Upper lobe of right lung (tissue), 1 donor: ENCODE measurements at places on chromosomes 4 and X.

DNA sequence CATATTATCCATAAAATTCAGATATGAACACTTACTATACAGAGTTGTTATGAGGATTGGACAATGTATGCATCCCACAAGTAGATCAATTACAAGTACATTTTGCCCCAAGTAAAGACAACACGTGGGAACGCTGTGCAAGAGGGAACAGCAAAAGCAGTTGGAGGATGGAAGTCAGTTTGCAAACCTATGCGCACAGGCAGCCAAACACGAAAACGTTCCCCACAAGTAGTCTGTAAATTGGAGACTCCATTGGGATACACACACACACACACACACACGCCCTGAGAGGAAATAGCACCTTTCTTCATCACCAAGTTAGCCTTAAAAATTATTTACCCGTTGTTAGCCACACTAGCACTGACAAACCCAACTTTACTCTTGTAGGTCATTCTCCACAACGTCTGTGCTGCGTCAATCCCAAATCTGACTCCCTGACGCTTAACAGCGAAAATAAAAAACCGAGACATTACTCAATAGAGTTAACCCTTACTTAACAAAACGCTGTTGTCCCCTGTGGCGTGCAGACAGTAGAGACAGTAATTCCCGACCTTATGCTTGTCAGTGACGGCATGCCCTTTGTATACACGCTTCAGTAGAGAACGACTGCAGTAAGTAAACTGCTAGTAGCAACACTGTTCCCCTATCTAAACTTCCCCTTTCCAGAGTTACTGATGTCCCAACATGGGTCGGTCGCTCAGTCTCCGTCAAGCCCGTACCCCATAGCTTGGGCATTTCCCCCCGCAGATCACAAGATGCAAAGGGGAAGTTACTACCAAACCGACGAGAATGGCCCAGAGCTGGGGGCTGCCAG is 730 bp downstream of the MANBA start:
- no peak for DNase-seq
- no peaks in the 10 kb centered on the region for H3K27me3 ChIP-seq
- H3K36me3 ChIP-seq, result no peaks in the 10 kb centered on the region
- H3K4me3 ChIP-seq, result peak overlapping the region; percentile 93

GRCh38 chrX:135543924-135544323 is 23.5 kb downstream of the INTS6L start:
- DNase-seq, result no peak
- H3K27me3 ChIP-seq, result no peaks in the 10 kb centered on the region
- H3K36me3 ChIP-seq, result no peaks in the 10 kb centered on the region

GRCh38 chr4:168856312-168856711 is 153.7 kb downstream of the CBR4 start:
- no peaks in the 10 kb centered on the region for H3K27me3 ChIP-seq
- H3K27ac ChIP-seq, result no peak overlapping the region
- H3K4me1 ChIP-seq, result peaks cover 41% of the 10 kb centered on the region

DNA sequence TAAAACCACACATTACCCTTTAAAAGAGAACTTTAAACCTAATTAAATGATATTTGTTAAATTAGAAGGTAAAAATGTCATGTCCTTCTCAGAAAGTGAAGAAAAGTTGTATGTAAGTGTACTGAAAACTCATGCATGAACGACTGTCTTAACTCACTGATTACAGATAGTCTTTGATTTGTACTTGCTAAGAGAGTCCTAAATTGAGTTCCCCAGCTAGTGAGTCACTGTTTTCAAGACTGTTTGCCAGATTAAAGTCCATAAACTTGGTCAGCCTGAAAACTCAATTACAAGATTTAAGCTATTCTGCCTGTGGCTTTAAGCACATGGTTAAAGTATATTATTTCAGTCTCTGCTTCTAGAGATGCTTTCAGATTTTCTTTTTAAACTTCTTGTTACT is 124.9 kb upstream of the ZCCHC13 start:
- H3K27ac ChIP-seq, result no peak overlapping the region
- no peak for DNase-seq
- no peaks in the 10 kb centered on the region for H3K27me3 ChIP-seq

- H3K36me3 ChIP-seq, result no peaks in the 10 kb centered on the region
- no peak for DNase-seq
- no peaks in the 10 kb centered on the region for H3K4me1 ChIP-seq
- H3K4me3 ChIP-seq, result no peak overlapping the region
- H3K27ac ChIP-seq, result no peak overlapping the region
- no peaks in the 10 kb centered on the region for H3K27me3 ChIP-seq
Observed at GRCh38 chrX:74511704-74512103, 90.4 kb downstream of the SLC16A2 start.

DNA sequence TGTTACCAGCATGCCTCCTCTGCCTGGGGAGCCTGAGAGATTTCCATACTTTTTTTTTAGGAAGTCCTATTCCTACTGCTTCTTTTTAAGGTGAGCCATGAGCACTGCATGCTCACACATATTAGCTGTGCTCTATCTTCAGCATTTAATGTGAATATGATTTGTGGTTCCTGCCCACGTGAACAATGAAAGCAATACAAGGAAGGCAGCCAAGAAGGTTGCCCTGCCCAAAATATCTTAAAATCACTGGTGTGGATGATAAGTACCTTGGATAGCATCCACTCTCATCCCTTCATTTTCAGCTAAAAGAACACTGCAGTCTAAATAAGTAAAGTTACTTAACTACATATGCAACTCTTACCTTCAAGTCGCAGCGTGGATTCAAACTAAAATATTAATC is 607.5 kb downstream of the PACRGL start:
- no peak overlapping the region for H3K27ac ChIP-seq
- H3K4me1 ChIP-seq, result no peaks in the 10 kb centered on the region
- no peak for DNase-seq
- no peaks in the 10 kb centered on the region for H3K27me3 ChIP-seq

- no peak for DNase-seq
- no peak overlapping the region for H3K4me3 ChIP-seq
- H3K36me3 ChIP-seq, result no peaks in the 10 kb centered on the region
Observed at GRCh38 chrX:100750883-100751282, 19.0 kb upstream of the SYTL4 start.

GRCh38 chr4:26884486-26884988 is 23.9 kb downstream of the STIM2 start:
- H3K4me3 ChIP-seq, result no peak overlapping the region
- H3K36me3 ChIP-seq, result no peaks in the 10 kb centered on the region
- peak overlapping the region; percentile 62 for H3K27ac ChIP-seq
- no peak for DNase-seq
- peaks cover 35% of the 10 kb centered on the region for H3K4me1 ChIP-seq

DNA sequence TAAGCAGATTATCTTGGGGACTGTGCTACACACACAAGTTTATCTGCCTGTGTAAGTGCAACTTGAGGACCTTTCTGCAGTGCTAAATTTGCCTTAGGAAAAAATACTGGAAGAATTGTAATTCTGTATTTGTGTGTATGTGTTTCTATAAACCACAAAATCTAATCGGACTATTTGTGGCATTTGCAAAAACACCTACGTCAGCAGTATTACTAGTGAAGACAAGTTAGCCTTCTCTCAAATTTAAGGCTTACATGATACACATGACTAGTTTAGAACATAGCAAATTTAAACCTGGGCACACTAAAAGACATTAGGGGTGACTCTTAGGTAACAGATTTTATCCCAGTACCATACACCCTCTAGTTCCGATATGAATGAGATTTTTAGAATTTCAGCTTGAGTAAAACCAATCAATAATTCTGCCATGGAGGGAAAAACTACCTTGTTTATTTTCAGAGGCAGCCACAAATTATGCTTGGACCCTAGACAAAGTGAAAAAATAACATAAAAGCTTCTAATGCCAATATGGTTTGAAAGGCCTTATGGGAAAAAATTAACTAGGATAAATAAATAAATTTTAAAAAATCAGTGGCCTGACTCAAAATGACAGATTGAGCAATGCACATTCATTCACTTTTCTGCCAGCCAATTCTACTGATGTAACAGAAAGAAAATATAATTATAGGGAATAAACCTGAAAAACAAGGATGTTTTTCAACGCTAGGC is 176.4 kb downstream of the SNCA start:
- no peaks in the 10 kb centered on the region for H3K36me3 ChIP-seq
- no peak for DNase-seq
- no peaks in the 10 kb centered on the region for H3K27me3 ChIP-seq
- H3K4me3 ChIP-seq, result no peak overlapping the region

- no peaks in the 10 kb centered on the region for H3K36me3 ChIP-seq
- no peaks in the 10 kb centered on the region for H3K4me1 ChIP-seq
- H3K27ac ChIP-seq, result no peak overlapping the region
- peaks cover 78% of the 10 kb centered on the region for H3K27me3 ChIP-seq
- H3K4me3 ChIP-seq, result no peak overlapping the region
- no peak for DNase-seq
Observed at GRCh38 chr4:8893227-8893623, 21.6 kb upstream of the HMX1 start.

- no peak overlapping the region for H3K4me3 ChIP-seq
- H3K27ac ChIP-seq, result no peak overlapping the region
Observed at GRCh38 chr4:135963009-135963408, 1569.3 kb downstream of the PCDH18 start.

DNA sequence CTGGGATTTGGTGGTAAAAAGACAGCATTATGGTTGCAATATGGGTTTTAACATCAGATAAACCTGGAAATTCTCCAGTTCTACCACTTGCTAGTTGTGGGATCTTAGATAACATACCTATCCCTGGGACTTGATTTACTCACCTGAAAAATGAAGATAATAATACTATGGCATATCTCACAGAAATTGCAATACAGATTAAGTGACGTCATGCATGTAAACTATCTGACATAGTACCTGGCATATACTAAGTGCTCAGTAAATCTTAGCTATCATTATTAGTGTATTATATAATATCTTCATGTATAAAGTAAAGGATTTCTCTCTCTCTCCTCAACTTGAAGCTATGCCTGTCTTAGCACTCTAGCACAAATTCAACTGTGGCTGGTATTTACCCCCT is 192.5 kb downstream of the PCDH19 start:
- H3K27ac ChIP-seq, result no peak overlapping the region
- H3K27me3 ChIP-seq, result no peaks in the 10 kb centered on the region
- H3K4me3 ChIP-seq, result no peak overlapping the region
- no peaks in the 10 kb centered on the region for H3K4me1 ChIP-seq

DNA sequence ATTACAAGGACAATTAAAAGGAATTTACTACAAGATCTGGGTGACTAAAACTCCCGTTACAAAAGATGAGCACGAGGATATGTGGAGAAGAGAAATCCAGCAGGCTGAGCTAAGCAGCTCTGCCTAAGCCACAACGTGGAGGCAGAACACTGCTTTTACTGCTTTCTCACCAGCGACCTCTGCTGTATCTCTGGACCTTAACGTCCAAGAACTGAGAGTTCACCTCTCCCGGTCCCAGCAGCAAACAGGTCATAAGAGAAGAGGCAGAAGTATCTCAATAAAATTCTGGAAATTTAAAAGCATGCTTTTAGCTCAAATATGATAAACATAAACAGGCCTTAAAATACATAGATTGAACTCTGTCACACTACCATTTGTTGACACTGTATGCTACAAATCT is 81.0 kb downstream of the ADGRA3 start:
- H3K4me3 ChIP-seq, result no peak overlapping the region
- H3K27me3 ChIP-seq, result no peaks in the 10 kb centered on the region
- no peaks in the 10 kb centered on the region for H3K36me3 ChIP-seq

DNA sequence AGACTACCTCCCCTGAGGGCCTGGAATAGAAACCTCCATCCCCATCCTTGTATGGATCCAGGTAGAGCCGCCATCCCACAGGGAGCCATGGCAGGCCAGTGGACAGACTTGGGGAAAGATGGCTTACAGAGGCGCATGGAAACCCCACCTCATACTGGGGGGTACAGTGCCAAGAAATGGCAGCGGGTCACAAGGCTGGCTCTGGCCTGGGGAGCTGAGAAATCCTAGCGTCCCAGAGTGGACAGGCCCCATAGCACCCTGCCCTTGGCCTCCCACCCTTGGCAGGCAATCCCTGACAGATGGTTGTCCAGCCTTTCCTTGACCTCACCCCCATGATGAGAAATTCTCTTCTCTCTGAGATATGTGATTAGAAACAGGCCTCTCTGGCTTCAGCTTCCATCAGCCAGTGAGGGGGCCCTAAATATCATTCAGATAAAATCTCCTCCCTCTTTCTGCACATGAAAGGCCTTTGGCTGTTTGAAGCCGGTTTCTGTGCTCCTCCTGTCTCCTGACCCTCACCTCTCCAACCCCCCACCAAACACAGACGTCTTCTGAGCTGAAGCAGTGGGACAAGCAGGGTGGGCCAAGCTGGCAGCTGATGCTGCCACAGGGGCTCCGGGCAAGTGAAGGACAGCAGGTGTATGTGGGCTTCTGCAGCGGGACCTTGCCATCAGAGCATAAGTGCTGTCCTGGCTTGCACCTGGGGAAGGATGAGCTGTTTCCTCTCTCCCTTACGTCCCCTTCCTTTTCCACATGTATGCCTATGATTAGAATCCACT is 204.4 kb upstream of the MAMLD1 start:
- no peaks in the 10 kb centered on the region for H3K4me1 ChIP-seq
- no peaks in the 10 kb centered on the region for H3K27me3 ChIP-seq
- H3K36me3 ChIP-seq, result no peaks in the 10 kb centered on the region
- no peak for DNase-seq

DNA sequence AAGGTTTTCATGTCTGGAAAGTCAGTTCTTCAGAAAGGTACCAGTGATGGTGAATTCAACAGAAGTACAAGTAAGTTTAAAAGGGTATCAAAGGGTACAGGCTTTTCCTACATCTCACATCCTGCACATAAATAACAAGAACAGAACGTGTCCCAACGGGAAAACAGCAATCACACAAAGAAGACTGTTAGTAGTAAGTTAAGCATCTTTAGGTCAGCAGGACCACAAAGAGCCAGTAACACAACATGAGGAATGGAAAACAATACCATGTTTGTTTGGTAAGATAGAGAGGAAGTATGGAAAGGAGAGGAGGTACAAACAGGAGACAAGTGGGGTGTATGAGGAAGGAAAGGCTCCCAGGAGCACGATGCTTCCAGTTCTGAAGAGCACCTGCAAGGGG is 43.2 kb downstream of the SAT1 start:
- no peaks in the 10 kb centered on the region for H3K36me3 ChIP-seq
- no peak overlapping the region for H3K27ac ChIP-seq
- no peak for DNase-seq
- H3K4me1 ChIP-seq, result no peaks in the 10 kb centered on the region
- no peak overlapping the region for H3K4me3 ChIP-seq

DNA sequence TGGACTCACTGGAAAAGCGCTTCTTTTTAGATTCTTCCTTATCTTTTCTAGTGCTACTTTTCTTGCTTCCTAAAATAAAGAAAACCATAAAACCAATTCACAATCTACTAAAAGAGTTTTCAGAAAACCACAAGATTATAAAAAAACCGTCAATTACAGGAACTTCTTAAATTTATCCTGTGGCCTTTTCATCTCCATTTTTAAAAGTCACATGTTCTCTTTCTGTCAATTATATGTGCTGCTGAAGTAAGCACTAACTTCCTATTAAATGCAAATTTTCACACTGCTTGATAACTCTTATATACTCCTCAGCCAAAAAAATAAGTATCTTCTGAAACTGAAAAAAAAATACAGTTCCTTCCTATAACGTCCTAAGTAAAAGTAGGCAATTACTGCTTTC is 32.8 kb downstream of the CENPC start:
- DNase-seq, result no peak
- no peak overlapping the region for H3K27ac ChIP-seq
- peaks cover 74% of the 10 kb centered on the region for H3K36me3 ChIP-seq
- no peaks in the 10 kb centered on the region for H3K4me1 ChIP-seq
- H3K4me3 ChIP-seq, result no peak overlapping the region
